ENCODE measurements at places on chromosomes 5 and 9.

DNA sequence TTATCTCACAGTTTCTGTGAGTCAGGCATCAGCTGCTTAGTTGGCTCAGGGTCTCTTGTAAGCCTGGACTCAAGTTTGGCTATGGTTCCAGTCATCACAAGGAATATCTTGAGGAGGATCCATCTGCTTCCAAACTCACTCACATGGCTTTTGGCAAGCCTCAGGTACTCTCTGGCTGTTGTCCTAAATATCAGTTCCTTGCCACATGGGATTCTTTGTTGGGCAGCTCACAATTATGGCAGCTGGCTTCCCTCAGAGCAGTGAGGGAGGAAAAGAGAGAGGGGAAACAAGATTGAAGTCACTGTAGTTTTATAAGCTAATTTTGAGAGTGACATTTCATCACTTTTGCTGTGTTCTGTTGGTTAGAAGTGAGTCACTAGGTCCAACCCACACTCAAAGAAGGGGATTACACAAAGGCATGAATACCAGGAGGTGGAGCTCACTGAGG lies 144.5 kb downstream of the GCNT1 start:
- DNase-seq, result no peak

- no peak for DNase-seq
These were observed 121.7 kb downstream of the DEPDC1B start for GRCh38 chr5:60578315-60578714.

- DNase-seq, result no peak
These were observed 47.5 kb downstream of the TENT4A start for GRCh38 chr5:6760686-6761085.

DNA sequence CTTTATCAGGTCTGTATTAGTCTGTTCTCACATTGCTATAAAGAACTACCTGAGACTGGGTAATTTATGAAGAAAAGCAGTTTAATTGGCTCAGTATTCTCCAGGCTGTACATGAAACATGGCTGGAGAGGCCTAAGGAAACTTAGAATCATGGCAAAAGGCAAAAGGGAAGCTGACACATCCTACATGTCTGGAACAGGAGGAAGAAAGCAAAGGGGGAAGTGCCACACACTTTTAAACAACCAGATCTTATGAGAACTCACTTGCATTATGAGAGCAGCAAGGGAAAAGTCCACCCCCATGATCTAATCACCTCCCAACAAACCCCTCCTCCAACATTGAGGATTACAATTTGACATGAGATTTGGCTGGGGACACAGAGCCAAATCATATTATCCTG lies 132.1 kb downstream of the PCSK1 start:
- DNase-seq, result no peak

DNA sequence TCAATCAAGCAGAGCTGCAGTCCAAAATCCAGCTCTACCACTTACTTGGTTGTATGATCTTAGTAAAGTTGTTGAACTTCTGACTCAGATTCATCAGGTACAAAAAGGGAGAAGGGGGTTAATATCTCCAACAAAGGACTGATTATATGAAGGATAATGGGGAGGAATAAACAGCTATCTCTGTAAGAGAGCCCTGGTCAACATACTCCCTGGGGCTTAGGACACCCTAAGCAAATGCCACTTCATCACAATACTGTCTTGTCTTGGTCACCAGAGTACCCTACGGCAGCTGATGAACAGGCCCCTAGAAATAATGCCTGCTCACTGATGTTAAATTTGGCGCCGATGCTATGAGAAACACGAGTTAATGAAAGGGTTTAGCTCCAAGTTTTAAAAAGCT lies 34.8 kb downstream of the LHFPL2 start:
- DNase-seq, result no peak

GRCh38 chr5:8576178-8576577 lies 707.2 kb downstream of the MTRR start:
- DNase-seq, result no peak

- DNase-seq, result no peak
These were observed 6.5 kb downstream of the ZNF462 start for GRCh38 chr9:106869458-106869857.

Data from activated T-cell treated with anti-CD3 and anti-CD28 coated beads, Interleukin-2, amount 50 U/mL, for 48 hours (primary cell).